ENCODE measurements at places on chromosomes 4 and X.

- no peak for DNase-seq
- no peaks in the 10 kb centered on the region for H3K36me3 ChIP-seq
- no peaks in the 10 kb centered on the region for H3K4me1 ChIP-seq
- no peak overlapping the region for H3K4me3 ChIP-seq
Measured at GRCh38 chr4:87257523-87257922, 37.1 kb upstream of the KLHL8 start.

GRCh38 chr4:145909773-145910172 lies 28.9 kb downstream of the ZNF827 start:
- no peak for DNase-seq
- H3K36me3 ChIP-seq = no peaks in the 10 kb centered on the region
- H3K4me3 ChIP-seq = no peak overlapping the region
- no peak overlapping the region for H3K27ac ChIP-seq
- H3K27me3 ChIP-seq = no peaks in the 10 kb centered on the region
- peaks cover 9% of the 10 kb centered on the region for H3K4me1 ChIP-seq

GRCh38 chr4:176210101-176210500 lies 14.7 kb upstream of the SPATA4 start:
- no peaks in the 10 kb centered on the region for H3K4me1 ChIP-seq
- no peaks in the 10 kb centered on the region for H3K27me3 ChIP-seq
- no peak overlapping the region for H3K27ac ChIP-seq
- no peaks in the 10 kb centered on the region for H3K36me3 ChIP-seq
- no peak for DNase-seq

DNA sequence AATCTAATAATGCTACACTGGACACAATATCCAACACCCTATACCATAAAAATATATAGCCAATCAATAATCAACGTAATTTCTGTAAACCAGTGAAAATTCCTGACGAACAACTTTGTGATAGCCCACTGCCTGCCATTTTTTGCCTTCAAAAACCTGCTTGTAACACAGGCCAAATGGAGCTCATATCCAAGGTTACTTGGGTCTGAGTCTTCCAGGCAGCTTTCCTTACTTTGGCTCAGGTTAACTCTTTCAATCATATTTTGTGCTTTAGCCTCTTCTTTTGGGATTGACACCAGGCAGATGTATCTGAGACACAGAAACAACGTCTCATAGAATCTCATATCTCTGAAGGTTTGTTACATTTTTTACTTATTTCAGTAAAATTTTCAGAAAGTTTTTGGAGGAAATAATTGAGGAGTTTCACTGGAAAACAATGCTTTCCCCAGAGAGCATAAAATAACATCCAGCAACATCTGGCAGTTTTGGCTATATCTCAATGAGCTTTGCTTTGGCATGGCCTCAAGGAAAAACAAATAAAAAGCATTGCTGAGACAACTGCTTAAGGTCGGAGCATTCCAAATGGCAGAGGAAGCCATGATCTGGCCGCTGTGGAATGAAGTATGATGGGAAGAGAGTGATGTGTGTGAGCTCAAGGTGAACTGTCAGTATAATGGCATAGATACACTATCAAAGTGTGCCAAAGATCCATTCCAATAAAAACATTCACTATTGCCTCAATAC lies 162.9 kb upstream of the SPIN4 start:
- peak overlapping the region; percentile 41 for H3K27ac ChIP-seq
- H3K4me3 ChIP-seq = no peak overlapping the region
- H3K4me1 ChIP-seq = peaks cover 4% of the 10 kb centered on the region
- peak; percentile 45 for DNase-seq
- H3K36me3 ChIP-seq = no peaks in the 10 kb centered on the region

DNA sequence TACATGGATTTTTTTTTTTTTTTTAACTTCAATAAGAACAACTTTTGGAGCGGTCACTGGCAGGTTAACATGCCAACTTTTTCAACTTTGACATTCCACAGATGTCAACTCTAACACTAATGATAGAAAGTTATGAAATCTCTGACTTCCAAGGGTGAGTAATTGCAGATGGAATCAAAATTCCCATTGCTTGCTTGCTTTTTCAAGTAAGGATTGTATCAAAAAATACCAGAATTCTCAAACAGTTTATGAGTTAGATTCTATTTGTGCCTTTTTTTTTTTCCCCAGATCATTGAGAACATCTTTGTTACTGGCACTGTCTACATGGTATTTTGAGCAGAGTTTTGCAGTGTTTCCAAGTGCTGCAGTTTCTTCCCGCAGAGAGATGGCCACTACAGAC lies 50.3 kb upstream of the OTUD4 start:
- H3K4me3 ChIP-seq = no peak overlapping the region
- peak; percentile 2 for DNase-seq
- no peaks in the 10 kb centered on the region for H3K36me3 ChIP-seq
- no peak overlapping the region for H3K27ac ChIP-seq
- H3K4me1 ChIP-seq = no peaks in the 10 kb centered on the region
- H3K27me3 ChIP-seq = no peaks in the 10 kb centered on the region

GRCh38 chr4:26613237-26613636 lies 29.4 kb downstream of the TBC1D19 start:
- H3K27ac ChIP-seq = no peak overlapping the region
- no peak overlapping the region for H3K4me3 ChIP-seq
- no peak for DNase-seq
- H3K36me3 ChIP-seq = no peaks in the 10 kb centered on the region

GRCh38 chrX:45803383-45803921 lies 602.8 kb upstream of the DIPK2B start:
- no peaks in the 10 kb centered on the region for H3K27me3 ChIP-seq
- peak overlapping the region; percentile 34 for H3K27ac ChIP-seq
- peak; percentile 72 for DNase-seq
- H3K4me3 ChIP-seq = no peak overlapping the region
- H3K4me1 ChIP-seq = peaks cover 10% of the 10 kb centered on the region

- DNase-seq = no peak
- no peaks in the 10 kb centered on the region for H3K36me3 ChIP-seq
- H3K27me3 ChIP-seq = no peaks in the 10 kb centered on the region
- no peak overlapping the region for H3K4me3 ChIP-seq
- H3K4me1 ChIP-seq = no peaks in the 10 kb centered on the region
- no peak overlapping the region for H3K27ac ChIP-seq
Measured at GRCh38 chrX:31179203-31179602, 107.4 kb upstream of the FTHL17 start.

DNA sequence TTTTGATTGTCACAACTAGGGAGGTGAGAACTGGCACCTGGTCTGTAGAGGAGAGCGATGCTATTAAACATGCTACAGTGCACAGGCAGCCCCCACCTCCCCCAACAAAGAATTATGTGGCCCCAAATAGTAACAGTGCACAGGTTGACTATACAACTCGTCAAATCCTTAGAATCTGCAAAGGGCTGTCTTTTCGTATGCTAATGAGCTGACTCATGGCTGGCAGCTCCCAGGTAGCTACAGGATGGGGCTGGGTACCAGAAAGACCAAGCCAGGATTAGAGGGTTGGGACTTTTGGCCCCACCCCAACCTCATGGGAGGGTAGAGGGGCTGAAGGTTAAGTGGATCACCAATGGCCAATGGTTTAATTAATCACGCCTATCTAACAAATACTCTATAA lies 104.7 kb upstream of the SORBS2 start:
- H3K27ac ChIP-seq = no peak overlapping the region
- peaks cover 3% of the 10 kb centered on the region for H3K4me1 ChIP-seq
- DNase-seq = no peak
- H3K36me3 ChIP-seq = no peaks in the 10 kb centered on the region
- H3K4me3 ChIP-seq = no peak overlapping the region

GRCh38 chr4:37742149-37742548 lies 56.0 kb upstream of the RELL1 start:
- peak; percentile 86 for DNase-seq
- no peaks in the 10 kb centered on the region for H3K27me3 ChIP-seq
- H3K4me3 ChIP-seq = no peak overlapping the region
- no peaks in the 10 kb centered on the region for H3K4me1 ChIP-seq
- H3K27ac ChIP-seq = no peak overlapping the region
- H3K36me3 ChIP-seq = no peaks in the 10 kb centered on the region

DNA sequence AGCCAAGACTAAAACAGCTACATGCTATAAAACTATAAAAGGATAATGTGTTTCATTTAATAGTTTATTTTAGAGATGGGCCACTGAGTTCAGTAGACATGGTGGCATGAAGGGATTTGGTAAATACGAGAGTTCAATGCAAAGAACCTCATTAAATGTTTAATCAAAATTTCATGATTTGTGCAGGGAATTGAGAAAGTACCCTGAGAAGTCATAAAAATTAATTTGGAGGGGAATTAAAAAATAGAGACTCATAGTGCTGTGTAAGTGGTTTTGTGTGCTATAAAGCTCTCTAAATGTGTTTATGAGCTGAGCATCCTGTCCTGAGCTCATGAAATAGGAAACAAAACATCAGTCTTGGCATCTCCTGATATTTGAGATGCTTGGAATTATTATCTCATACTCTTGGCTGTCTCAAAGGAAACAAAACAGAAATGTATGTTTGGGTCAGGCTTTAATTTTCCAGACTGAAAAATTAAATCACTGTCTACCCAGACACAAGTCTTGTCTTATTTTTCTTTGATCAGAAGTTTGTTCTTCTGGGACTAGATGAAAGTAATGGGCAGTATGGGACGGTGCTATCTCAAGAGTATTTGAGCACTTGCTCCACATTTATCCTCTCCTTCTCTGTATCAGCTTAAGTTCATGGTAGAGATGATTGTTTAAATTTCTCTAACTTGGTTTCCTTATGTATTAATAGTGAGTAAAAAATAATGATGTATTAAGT lies 38.0 kb upstream of the EMCN start:
- DNase-seq = no peak
- peaks cover 3% of the 10 kb centered on the region for H3K4me1 ChIP-seq

GRCh38 chr4:2793586-2794485 lies 951 bp downstream of the SH3BP2 start:
- no peaks in the 10 kb centered on the region for H3K27me3 ChIP-seq
- H3K36me3 ChIP-seq = no peaks in the 10 kb centered on the region
- H3K4me1 ChIP-seq = peaks cover 30% of the 10 kb centered on the region
- no peak overlapping the region for H3K4me3 ChIP-seq

DNA sequence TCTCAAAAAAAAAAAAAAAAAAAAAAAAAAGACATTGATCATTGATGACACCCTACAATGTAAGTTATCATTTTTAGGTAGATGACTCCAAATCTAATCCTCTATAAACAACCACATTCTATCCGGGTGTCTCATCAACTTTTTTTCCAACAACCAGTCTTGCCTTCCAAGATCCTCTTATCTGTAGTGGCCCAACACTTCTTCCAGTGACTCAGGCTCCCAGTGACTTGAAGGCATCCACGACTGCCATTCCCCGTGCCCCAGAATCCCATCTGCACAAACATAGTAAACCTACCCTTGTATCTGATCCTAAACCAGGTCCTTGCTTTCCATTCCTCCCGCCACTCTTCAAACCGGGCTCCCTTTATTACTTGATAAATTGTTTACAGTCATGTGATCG lies 15.6 kb upstream of the TSPAN5 start:
- no peak for DNase-seq
- no peak overlapping the region for H3K4me3 ChIP-seq
- H3K36me3 ChIP-seq = no peaks in the 10 kb centered on the region
- H3K27me3 ChIP-seq = no peaks in the 10 kb centered on the region
- no peak overlapping the region for H3K27ac ChIP-seq

DNA sequence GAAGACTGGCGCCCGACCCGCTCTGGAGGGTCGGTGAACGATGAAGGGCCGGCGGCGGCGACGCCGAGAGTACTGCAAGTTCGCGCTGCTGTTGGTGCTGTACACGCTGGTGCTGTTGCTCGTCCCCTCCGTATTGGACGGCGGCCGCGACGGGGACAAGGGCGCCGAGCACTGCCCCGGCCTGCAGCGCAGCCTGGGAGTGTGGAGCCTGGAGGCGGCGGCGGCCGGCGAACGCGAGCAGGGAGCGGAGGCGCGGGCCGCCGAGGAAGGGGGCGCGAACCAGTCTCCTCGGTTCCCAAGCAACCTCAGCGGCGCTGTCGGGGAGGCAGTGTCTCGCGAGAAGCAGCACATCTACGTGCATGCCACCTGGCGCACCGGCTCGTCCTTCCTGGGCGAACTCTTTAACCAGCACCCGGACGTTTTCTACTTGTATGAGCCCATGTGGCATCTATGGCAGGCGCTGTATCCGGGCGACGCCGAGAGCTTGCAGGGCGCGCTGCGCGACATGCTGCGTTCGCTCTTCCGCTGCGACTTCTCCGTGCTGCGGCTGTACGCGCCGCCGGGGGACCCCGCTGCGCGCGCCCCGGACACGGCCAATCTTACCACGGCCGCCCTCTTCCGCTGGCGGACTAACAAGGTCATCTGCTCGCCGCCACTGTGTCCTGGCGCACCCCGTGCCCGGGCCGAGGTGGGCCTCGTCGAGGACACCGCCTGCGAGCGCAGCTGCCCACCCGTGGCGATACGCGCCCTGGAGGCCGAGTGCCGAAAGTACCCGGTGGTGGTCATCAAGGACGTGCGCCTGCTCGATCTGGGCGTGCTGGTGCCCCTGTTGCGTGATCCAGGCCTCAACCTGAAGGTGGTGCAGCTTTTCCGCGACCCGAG lies 568 bp downstream of the CHST7 start:
- peak overlapping the region; percentile 74 for H3K4me3 ChIP-seq
- H3K27me3 ChIP-seq = no peaks in the 10 kb centered on the region
- no peak overlapping the region for H3K27ac ChIP-seq
- no peaks in the 10 kb centered on the region for H3K36me3 ChIP-seq

DNA sequence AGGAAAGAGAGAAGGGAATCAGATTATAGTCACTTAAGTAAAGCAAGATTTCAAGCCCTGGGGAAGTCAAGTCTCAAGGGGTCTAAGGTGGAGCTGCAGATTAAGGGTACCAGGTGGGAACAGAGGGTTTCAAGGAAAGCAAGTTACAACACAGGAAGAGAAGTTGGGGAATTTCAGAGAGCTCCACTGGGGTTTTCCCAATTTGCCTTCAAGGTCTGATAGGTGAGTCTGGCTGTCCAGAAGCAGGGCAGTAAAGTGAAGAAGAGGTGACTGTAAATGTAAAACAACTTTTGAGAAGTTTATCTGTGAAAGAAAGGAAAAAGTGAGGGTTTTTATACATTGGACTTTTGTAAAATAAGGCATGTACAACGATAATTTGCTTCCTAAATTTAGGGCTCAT lies 37.1 kb upstream of the TRPC3 start:
- no peaks in the 10 kb centered on the region for H3K4me1 ChIP-seq
- H3K27me3 ChIP-seq = no peaks in the 10 kb centered on the region
- H3K27ac ChIP-seq = no peak overlapping the region
- no peak overlapping the region for H3K4me3 ChIP-seq
- H3K36me3 ChIP-seq = no peaks in the 10 kb centered on the region

- no peak overlapping the region for H3K4me3 ChIP-seq
- DNase-seq = peak; percentile 53
- H3K27me3 ChIP-seq = no peaks in the 10 kb centered on the region
- H3K36me3 ChIP-seq = no peaks in the 10 kb centered on the region
- no peak overlapping the region for H3K27ac ChIP-seq
Measured at GRCh38 chrX:68307769-68308168, 125.5 kb downstream of the OPHN1 start.

GRCh38 chr4:139599594-139600374 lies 43.8 kb upstream of the SETD7 start:
- no peak overlapping the region for H3K4me3 ChIP-seq
- no peak overlapping the region for H3K27ac ChIP-seq
- no peaks in the 10 kb centered on the region for H3K27me3 ChIP-seq

DNA sequence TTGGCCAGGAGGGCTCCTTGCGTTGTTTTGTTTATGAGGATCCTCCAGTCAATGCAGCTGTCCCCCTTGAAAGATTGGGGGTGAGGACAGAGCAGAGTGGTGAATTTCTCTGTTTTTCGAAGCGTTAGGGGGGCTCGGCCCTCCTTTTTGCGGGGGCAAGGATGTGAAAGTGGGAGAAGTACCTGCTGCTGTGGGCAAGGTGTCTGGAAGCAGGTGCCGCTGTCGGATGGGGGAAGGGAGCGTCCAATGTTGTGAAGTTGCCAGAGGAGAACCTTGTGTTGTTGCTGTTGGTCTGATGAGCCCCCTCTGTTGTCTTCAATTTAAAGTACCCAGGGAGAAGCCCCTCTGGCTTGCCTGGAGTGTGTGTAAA lies 613 bp downstream of the GLRB start:
- peak overlapping the region; percentile 80 for H3K4me3 ChIP-seq
- H3K4me1 ChIP-seq = peaks cover 4% of the 10 kb centered on the region
- no peak overlapping the region for H3K27ac ChIP-seq
- no peaks in the 10 kb centered on the region for H3K36me3 ChIP-seq

Data from trophoblast cell (in vitro differentiated cells and primary cell).